H9 (cell line): ENCODE measurements at places on chromosomes 12 and 14. TPM values are rescaled to one million over a fixed set of nuclear protein-coding genes. Genes with fewer than 3 reads are reported as not detected.

The GPR135 gene
- 1.8 and 1.9 TPM in 2 replicates for total RNA-seq

The PPP1R36 gene
- 0.50 and 0.66 TPM in 2 replicates for total RNA-seq

The PROX2 gene
- total RNA-seq, result not detected in 2 replicates

The RASAL1 gene
- total RNA-seq, result 2.3 and 2.7 TPM in 2 replicates

The DEPDC4 gene
- total RNA-seq, result 3.2 and 3.4 TPM in 2 replicates

The IRAK3 gene
- total RNA-seq, result 0.29 and 0.44 TPM in 2 replicates

The SERPINA10 gene
- total RNA-seq, result not detected in 2 replicates

The IGF1 gene
- total RNA-seq, result not detected in 2 replicates

The PIWIL1 gene
- not detected in 2 replicates for total RNA-seq

The RACGAP1 gene
- 60.8 and 64.8 TPM in 2 replicates for total RNA-seq

The MIP gene
- 0.17 TPM in 1 of 2 replicates, not detected in the other for total RNA-seq

The P2RX2 gene
- 1.8 and 2.2 TPM in 2 replicates for total RNA-seq

The VDR gene
- 0.61 and 0.70 TPM in 2 replicates for total RNA-seq

The GCN1 gene
- 125 and 137 TPM in 2 replicates for total RNA-seq

The GRIN2B gene
- 0.02 and 0.13 TPM in 2 replicates for total RNA-seq

The C12orf60 gene
- 1.6 and 1.9 TPM in 2 replicates for total RNA-seq

The ANO2 gene
- total RNA-seq, result 3.8 and 4.2 TPM in 2 replicates

The PZP gene
- total RNA-seq, result not detected in 2 replicates

The RNASE2 gene
- not detected in 2 replicates for total RNA-seq

The BCL11B gene
- total RNA-seq, result 4.9 and 5.1 TPM in 2 replicates
